ENCODE measurements at places on chromosomes 13 and 19. TPM values are rescaled to one million over a fixed set of nuclear protein-coding genes. Genes with fewer than 3 reads are reported as not detected.

Gene ZNF441
- 17.6 TPM for total RNA-seq

Gene TMEM238
- total RNA-seq = 9.8 TPM

Gene CLDND2
- not detected for total RNA-seq

Gene SUGT1
- 29.1 TPM for total RNA-seq

Gene DPF1
- total RNA-seq = not detected

Gene DNAAF3
- 4.9 TPM for total RNA-seq

Gene KIR2DL3
- not detected for total RNA-seq

Gene P2RY11
- 7.2 TPM for total RNA-seq

Gene CEACAM8
- total RNA-seq = not detected

Gene ZNF841
- total RNA-seq = 25.9 TPM

Gene PNMA8A
- 2.3 TPM for total RNA-seq

Gene PLEKHJ1
- 52.8 TPM for total RNA-seq

Gene ZNF177
- 2.9 TPM for total RNA-seq

Gene CXCL17
- not detected for total RNA-seq

Gene MICOS13
- 29.4 TPM for total RNA-seq

Gene CNFN
- total RNA-seq = 2.6 TPM

Gene ZNF296
- 1.9 TPM for total RNA-seq

Gene ZNF99
- total RNA-seq = 0.16 TPM
